ENCODE measurements at places on chromosomes 16 and 17.

DNA sequence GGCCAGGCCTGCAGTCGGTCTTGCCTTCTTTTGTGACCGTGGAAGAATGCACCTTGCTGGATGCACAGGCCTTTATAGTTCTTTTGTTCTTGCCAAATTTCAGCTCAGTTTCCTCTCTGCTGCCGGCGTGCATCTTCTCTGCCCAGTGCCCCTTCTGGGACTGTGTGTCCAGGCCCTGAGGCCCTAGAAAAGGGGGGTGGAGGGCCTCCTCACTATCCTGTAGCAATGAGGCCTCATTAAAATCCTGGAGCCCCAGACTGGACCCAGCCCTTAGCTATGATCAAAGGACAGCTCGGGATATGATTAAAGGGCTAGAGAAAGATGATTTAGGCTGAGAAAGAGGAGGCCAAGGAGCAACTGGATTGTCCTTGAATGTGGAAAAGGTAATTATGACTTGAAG is 229.8 kb downstream of the SEC14L1 start:
- DNase-seq, result no peak

GRCh38 chr16:51592001-51592501 is 441.0 kb upstream of the SALL1 start:
- DNase-seq, result no peak

DNA sequence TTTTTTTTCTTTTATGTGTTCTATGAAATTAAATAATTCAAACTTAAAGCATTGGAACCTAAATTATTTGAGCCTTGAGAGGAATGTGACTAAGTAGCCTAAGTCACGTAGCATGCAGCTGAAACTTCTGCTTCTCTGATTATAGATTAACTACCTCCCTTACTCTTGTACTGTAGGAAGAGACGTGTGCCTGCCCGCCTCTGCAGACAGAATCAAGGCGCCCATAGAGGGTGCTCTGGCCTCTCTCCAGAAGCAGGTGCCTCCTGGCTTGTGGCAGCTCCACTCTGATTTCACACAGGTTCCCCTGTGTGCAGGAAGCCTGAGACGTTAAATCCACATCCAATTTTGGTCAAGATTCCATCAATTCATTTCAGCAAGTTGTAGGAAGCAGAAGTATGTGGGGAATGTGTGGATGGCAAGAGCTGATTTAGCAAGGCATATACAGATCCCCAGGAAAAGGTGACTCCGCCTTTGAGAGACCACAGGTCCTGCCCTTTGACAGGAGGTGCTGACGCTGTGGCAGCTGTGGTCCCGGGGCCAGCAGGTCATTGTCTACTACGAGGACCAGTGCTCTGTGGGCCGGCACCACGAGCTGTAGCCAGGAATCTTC is 1418.8 kb downstream of the CDH11 start:
- DNase-seq, result peak; percentile 43

DNA sequence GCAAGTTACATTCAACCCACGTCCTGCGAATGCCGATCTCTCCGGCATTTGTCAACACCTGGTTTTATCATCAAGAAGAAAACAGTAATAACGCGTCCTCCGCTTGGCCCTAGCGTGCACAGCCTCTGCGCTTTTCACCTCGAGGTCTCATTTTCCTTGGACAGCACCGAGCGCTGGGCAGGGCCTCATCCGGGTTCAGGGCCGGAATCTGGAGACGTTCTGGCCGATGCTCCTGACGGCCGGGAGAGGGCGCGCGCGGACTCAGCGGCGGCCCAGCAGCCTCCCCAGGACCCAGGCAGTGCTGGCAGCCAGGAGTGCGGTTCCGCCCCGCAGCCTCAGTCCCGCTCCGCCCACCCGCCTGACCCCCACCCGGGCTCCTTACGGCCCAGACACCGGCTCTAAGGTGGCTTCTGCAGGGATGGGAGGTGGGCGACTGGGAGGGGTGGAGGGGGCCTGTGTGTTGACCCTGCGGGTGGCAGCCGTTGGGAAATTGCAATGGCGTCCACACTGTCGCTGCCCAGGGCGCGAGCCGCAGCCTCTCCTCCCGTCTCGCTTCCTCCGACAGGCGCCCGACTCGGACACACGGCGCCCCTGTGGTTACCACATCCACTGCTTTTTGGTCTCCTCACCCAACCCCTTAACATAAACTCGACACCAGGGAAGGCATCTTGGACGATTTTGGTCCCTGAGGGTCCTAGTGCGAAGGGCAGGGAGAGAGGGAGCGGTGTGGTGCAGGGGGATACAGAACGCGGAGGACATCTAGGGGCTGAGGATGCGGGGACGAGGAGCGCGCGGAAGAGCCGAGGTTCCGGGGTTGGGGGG is 7.4 kb upstream of the FLYWCH1 start:
- peak; percentile 93 for DNase-seq

- DNase-seq, result no peak
Observed at GRCh38 chr17:3745071-3745470, 21.4 kb downstream of the HASPIN start.

DNA sequence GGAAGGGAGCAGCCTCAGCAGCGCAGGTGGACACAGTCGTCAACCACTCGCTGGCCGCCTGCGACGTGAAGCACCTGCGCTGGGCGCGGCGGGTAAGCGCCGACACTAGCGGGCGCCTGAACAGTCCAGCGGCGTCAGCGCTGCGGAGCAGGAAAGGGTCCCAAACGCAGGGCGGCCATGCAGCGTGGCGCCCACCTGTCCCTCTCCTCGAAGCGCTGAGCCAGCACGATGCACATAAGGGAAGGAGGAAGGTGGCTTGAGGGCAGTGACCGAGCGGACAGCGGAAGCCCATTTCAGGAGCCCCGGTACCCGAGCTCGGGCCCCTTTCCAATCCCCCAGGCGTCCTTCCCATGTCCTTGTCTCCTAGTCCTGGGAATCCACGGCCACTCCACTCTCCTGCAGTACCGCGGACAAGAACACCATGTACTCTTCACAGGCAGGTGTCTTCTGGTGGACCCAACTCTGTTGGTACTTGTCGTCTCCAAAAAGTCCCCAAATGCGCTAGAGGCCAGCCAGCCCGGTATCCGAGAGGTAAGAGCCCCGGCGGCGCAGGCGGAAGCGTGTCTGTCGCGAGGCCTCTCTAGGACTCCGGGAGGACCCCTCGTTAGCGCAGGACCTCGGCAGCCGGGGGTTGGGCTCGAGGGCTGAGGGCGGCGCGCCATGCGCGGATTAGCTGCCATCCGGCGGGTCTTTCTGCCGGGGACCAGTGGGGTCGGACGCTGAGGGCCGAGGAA is 14.4 kb downstream of the ZNF232 start:
- peak; percentile 90 for DNase-seq

- DNase-seq, result no peak
Observed at GRCh38 chr17:4110152-4110551, 32.7 kb downstream of the ZZEF1 start.

DNA sequence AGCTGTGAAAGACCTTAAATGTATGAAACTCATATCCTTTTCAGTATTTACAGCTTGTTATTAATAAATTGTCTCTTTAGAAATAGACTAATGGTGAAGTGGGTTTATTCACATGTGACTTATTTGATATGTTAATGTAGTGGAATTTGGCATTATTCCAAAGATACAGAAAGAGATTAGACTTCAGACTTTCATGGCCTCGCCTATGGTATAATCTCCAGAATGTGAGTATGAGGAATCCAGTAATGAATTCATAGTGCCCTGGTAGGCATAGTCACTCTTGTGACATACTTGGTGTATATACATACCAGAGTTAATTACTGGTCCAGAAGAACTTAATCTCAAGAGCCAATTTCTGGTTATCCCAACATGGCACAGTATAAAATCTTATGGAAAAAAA is 72.7 kb downstream of the OMG start:
- DNase-seq, result no peak

- DNase-seq, result no peak
Observed at GRCh38 chr17:66975614-66976378, 11.3 kb downstream of the CACNG4 start.

DNA sequence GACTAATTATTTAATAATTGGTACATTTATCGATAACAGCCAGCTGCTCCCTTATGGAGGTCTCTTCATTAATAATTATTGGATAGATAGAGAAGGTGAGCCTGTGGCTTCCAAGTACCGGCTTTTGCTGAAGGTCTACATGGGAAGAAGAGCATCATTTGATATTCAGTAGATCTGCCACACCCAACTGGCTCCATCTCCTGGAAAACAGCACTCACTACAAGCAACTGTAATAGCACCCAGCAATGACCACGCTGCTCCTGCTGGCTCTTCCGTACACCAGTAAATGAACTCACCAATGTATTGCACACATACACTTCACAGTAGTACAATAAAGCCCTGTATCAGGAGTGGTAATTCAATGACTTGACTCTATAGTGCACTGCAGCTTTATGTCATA is 19.5 kb downstream of the MARVELD3 start:
- DNase-seq, result no peak

GRCh38 chr16:78749745-78750268 is 650.4 kb downstream of the WWOX start:
- DNase-seq, result no peak

DNA sequence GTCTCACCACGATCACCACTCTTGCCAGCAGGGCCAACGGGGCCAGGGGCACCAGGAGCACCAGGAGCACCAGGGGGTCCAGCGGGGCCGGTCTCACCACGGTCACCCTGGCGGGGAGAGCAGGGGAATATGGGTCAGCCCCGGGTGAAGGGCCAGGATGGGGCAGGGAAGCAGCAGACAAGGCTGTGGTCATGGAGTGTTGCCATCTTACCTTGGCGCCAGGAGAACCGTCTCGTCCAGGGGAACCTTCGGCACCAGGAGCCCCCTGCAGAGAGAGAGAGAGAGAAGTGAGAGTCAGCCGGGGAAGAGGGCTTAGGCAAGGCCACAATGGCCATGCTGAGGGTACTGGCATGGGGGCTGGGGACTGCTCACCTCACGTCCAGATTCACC is 12.9 kb downstream of the COL1A1 start:
- no peak for DNase-seq

DNA sequence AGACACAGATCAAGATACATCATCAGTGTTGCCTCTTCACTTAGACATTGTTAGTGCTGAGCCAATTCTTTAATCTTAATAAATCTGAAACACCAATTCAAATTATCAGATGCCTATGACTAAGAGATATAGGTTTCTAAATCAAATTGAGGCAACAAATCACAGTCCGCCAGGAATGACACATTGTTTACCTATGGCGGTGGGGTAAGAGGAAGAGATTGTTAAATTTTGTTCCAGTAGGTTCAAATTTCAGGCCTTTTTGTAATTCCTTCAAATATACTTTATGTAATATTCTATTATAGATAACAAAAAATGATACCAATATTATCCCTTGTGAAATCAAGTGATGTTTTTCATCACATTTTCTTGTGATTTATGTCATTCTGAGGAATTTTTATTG is 145.9 kb downstream of the CDH8 start:
- no peak for DNase-seq

DNA sequence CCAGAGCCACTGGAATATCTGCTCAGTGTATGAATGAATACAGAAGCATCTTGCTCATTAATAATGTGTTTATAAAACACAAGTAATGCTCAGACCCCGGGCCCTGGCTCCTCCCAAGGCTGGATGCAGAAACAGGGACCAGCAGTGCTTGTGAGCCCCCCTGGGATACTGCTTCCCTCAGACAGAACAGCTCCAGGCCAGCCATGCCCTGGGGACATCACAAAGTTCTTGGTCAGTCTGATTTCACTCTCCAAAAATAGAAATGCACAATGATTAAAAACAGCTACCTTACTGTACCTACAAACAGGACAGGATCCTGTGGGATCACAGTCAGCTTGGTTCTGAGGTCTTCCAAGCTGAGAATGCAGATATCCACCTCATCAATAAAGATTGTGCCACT is 68.2 kb downstream of the ABCC12 start:
- no peak for DNase-seq

DNA sequence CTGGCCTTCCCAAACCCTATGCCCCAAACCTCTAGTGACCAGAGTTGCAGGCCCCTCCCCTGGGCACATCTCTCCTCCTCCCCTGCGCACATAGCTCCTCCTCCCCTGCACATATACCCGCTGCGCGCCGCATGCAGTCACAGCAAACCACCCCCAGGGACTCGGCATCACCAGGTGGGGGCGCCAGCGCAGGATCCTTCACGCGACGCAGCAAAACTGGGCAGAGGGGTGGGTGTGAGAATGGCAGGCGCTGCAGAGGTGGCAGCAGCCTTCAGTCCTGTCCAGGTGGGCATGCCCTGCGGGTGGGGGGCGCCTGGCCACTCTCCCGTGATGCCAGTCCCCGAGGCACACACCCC is 5.6 kb downstream of the CORO6 start:
- peak; percentile 91 for DNase-seq

DNA sequence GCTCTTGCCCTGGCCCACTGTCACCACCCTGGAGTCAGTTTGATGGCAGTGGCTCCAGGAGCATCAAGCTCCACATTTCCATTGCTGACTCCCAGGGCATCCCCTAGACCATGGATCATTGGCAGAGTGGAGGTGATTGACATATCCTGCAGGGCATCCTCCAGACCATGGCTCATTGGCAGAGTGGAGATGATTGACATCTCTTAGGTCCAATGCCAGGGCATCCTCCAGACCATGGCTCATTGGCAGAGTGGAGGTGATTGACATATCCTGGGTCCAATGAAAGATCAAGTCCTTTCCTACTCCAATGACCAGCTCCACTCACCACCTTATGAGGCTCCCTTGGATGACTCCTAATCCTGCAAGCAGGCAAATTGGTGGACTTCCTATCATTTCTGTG is 174.3 kb upstream of the NLRP1 start:
- peak; percentile 46 for DNase-seq

DNA sequence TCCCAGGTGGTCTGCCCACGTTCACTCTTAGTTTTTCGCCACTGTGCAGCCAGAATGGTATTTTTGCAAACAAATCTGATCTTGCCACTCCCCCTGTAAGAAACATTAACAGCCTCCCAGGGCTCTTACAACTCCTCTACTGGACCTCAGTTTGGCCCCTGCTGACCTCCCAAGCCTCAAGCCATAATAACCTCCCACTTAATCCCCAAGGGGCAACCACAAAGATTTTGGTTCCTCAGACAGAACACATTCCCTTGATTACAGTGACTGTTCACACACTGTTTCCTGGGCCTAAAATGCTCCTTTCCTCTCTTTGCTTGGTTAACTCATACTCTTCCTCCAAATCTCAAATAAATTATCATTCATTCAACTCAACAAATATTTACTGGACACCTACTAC is 21.5 kb upstream of the CD300E start:
- DNase-seq, result no peak

- no peak for DNase-seq
Observed at GRCh38 chr17:71666047-71666446, 454.8 kb upstream of the SOX9 start.

DNA sequence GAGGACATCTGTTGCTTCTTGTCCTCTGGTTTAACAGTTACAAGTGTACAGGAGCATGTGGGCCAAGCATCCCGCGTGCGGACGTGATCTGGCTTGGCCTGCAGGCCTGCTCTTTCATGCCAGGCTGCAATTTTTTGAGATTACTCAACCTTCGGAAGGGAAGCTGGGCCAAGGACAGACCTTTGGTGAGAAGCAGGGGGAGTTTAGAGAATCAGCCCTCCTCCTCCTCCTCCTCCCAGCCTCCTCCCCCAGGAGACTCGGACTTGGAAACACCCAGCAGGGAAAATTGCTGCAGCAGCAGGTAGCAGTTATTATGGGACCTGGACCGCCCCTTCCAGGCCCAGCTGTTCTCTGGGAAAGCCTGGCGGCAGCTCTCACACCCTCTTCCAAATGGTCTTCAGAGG is 5.1 kb upstream of the KLHL36 start:
- DNase-seq, result no peak
